Mesenteric fat pad (tissue), 1 donor: ENCODE measurements at places on chromosomes 5 and 9. TPM values are rescaled to one million over a fixed set of nuclear protein-coding genes. Genes with fewer than 3 reads are reported as not detected.

GRCh38 chr9:33040792-33041431 is 15.8 kb downstream of the DNAJA1 start:
- no peak for DNase-seq

GRCh38 chr5:24073107-24073506 is 565.7 kb downstream of the PRDM9 start:
- DNase-seq = no peak

GRCh38 chr9:137428311-137428630 is 5.1 kb downstream of the NOXA1 start:
- DNase-seq = no peak

DNA sequence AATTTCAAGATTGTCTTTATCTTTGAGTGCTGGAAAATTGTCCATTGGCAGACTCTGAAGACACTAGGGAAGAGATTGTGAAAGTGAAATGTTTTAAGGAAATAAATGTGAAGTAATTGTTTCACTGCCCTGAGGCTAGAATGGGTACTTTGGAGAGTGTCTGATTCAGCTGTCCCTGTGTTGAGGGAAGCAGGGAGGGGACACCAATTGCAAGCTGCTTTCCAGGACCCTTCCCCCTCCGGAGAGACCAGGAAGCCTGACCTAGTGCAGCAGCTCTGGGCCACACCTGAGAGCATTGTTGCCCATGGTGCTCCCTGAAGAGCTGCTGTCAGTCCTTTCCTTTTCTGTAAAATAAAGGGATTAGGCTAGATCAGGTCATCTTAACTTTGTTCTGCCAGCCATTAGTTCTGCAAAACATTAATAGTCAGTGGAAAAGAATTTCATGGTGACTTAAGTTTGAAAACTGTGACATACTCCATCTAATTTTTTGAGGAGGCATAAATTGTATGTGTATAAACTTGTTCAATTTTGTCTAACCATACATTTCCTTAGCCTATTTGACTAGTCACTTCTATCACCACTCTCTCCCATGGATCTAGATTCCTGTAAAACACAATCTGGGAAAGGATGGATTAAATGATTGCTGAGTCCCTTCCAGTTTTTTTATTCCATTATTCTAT is 18.8 kb downstream of the MAP1B start:
- no peak for DNase-seq

DNA sequence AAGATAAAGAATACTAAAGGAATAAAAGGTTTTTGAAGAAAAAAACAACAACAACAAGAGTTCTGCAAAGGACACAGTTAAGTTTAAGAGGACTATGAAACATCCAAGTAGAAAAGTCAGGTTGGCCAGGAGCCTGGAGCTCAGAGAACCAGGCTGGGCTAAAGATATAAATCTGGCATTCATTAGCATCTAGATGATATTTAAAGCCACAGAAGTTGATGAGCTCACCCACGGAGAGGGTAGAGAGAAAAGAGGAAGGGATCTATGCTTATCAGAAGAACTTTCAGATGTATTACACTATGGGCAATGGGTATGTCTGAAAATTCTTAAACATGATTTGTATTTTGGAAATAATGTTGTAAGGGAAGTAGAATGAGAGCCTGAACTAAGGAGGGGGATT is 9.9 kb downstream of the MIER3 start:
- DNase-seq = no peak

GRCh38 chr9:13228431-13228830 is 51.1 kb downstream of the MPDZ start:
- DNase-seq = no peak

- DNase-seq = no peak
Observed at GRCh38 chr9:73813546-73813945, 661.9 kb downstream of the ANXA1 start.

- no peak for DNase-seq
Observed at GRCh38 chr9:29974197-29974596, 2400.9 kb upstream of the C9orf72 start.

DNA sequence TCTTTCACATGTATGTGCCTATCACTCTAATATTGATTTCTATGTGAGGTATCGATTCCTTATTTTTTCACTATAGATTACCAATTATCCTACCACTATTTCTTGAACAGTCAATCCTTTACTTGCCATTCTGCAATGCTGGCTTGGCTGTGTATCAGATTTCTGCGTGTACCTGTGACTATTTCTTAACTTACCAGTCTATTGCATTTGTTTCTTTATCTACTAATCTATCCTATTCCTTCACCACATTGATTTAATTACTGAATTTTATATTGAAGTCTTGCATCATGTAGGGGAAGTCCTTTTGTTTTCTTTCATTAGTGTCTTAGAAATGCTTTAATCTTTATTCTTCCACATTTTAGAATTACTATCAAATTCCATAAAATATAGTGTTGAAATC is 684.8 kb downstream of the LRRC70 start:
- no peak for DNase-seq

DNA sequence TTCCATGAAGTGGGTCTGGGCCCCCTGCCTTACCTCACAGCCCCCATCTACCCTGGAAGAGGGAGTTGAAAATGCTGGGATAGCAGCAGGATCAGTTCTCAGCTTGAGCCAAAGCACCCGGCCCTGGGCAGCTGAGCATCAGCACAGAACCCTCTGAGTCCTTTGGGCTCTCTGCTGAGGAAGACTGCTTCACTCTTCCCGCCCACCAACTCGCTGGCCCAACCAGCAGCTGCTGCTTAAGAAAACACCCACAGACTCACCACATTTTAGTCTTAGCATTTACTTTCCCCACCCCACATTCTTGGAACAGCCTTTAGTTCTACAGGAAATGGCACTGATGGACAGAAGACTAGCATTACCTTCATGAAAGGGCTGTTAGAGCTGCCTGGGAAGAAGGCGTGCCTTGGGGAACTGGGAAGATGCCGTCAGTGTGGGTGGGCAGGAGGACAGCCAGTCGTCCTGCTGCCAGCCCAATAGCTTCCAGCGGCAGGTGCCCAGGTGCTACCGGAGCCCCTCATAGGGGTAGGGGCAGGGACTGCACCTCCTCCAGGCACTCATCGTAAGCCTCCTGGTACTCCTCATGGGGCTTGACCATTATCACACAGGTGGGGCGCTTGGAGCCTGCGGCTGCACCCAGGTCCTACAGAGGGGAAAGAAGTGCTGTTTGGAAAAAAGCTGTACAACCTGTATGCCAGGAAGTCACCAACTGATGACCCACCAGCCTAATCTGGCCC is 4.3 kb downstream of the NHP2 start:
- DNase-seq = no peak

GRCh38 chr9:126123927-126124326 is 202.7 kb upstream of the MVB12B start:
- no peak for DNase-seq

Gene RGS7BP
- 0.93 TPM for total RNA-seq

Gene LECT2
- total RNA-seq = not detected

Gene UBE2QL1
- 0.61 TPM for total RNA-seq

Gene ST8SIA4
- total RNA-seq = 17.5 TPM

Gene ANKRD34B
- 0.10 TPM for total RNA-seq

Gene TXNDC8
- total RNA-seq = not detected

Gene BTNL3
- total RNA-seq = 0.29 TPM

Gene IFNA14
- total RNA-seq = not detected

Gene IL7R
- 5.2 TPM for total RNA-seq
